Neural crest cell (in vitro differentiated cells): ENCODE measurements at places on chromosomes 5 and 9. TPM values are rescaled to one million over a fixed set of nuclear protein-coding genes. Genes with fewer than 3 reads are reported as not detected.

DOCK2 gene
- 0.77 and 1.0 TPM in 2 replicates for total RNA-seq

DNA sequence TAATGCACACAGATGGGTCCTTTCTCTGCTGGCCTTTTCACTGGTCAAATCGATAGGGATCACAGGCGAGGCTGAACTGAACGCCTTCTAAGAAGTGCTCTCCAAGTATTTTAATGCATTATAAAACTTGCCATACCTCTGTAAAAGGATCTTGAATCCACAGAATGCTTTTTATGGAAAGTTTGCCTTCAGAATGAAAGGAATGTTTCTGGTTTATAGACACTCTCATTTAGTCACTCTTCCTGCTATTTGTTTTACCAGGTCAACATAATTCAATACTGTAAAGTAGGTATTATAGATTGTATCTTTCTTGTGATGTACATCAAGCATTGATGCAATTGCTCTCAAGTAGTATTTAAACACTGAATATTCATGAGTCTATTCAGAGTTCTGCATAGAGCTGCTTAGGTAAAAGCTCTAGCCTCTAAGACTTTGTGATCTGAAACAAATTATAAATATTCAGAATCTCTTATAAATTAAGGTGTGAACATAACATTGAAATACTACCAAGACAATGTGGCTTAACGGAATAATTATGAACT, 308.4 kb downstream of the ISL1 start:
- H3K4me1 ChIP-seq, result no peaks in the 10 kb centered on the region
- H3K4me3 ChIP-seq, result no peak overlapping the region
- H3K27me3 ChIP-seq, result no peaks in the 10 kb centered on the region
- H3K27ac ChIP-seq, result no peak overlapping the region
- H3K36me3 ChIP-seq, result no peaks in the 10 kb centered on the region
- no peak for DNase-seq

PCDHB9 gene
- 5.5 and 7.0 TPM in 2 replicates for total RNA-seq

GRCh38 chr5:77718934-77719610, 57.1 kb downstream of the TBCA start:
- H3K27ac ChIP-seq, result no peak overlapping the region
- no peaks in the 10 kb centered on the region for H3K27me3 ChIP-seq
- no peak for DNase-seq
- peaks cover 3% of the 10 kb centered on the region for H3K36me3 ChIP-seq

- H3K36me3 ChIP-seq, result no peaks in the 10 kb centered on the region
- H3K4me3 ChIP-seq, result no peak overlapping the region
- peaks cover 3% of the 10 kb centered on the region for H3K4me1 ChIP-seq
- H3K27ac ChIP-seq, result no peak overlapping the region
- DNase-seq, result no peak
Measured at GRCh38 chr9:110947491-110948044, 90.7 kb downstream of the LPAR1 start.

GRCh38 chr5:80990971-80991370, 30.8 kb downstream of the RASGRF2 start:
- H3K36me3 ChIP-seq, result no peaks in the 10 kb centered on the region
- H3K4me1 ChIP-seq, result no peaks in the 10 kb centered on the region
- DNase-seq, result no peak
- no peaks in the 10 kb centered on the region for H3K27me3 ChIP-seq

GRCh38 chr5:150860246-150860821, 14.0 kb downstream of the IRGM start:
- H3K4me1 ChIP-seq, result no peaks in the 10 kb centered on the region
- H3K27ac ChIP-seq, result no peak overlapping the region
- no peak for DNase-seq
- H3K27me3 ChIP-seq, result peaks cover 23% of the 10 kb centered on the region
- no peak overlapping the region for H3K4me3 ChIP-seq
- H3K36me3 ChIP-seq, result no peaks in the 10 kb centered on the region

- H3K27ac ChIP-seq, result no peak overlapping the region
- peaks cover 41% of the 10 kb centered on the region for H3K36me3 ChIP-seq
- no peak overlapping the region for H3K4me3 ChIP-seq
- H3K27me3 ChIP-seq, result no peaks in the 10 kb centered on the region
- H3K4me1 ChIP-seq, result peaks cover 54% of the 10 kb centered on the region
Measured at GRCh38 chr9:113886933-113887332, 10.8 kb downstream of the ZNF618 start.

DNA sequence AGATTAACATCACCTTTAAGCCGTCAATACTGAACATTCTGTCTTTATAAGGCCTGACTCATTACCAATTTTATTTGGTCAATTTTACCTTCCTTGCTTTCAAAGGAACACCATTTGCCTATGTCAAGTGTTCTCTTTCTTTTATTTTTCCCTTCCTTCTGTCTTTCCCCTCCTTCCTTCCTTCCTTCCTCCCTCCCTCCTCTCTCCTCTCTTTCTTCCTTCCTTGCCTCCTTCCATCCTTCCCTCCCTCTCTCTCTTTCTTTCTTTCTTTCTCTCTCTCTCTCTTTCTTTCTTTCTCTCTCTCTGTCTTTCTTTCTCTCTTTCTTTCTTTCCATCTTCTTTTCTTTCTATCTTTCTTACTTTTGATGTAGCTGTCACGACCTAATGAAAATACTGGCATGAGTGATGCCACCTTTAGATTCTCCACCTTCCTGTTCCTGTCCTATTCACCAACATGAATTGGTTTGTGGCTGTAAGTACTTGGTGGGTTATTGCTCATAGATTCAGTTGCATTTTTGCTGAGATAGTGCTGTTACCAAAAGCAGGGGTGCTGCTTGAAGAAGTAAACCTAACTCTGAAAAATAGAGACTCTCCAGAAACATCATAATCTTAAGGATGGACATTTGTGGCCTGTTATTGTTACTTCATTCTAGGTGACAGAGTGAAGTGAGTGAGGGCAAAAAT, 33.8 kb downstream of the DOCK8 start:
- DNase-seq, result no peak
- no peaks in the 10 kb centered on the region for H3K36me3 ChIP-seq
- H3K4me1 ChIP-seq, result no peaks in the 10 kb centered on the region
